ENCODE measurements at places on chromosomes 6 and 20. TPM values are rescaled to one million over a fixed set of nuclear protein-coding genes. Genes with fewer than 3 reads are reported as not detected.

DNA sequence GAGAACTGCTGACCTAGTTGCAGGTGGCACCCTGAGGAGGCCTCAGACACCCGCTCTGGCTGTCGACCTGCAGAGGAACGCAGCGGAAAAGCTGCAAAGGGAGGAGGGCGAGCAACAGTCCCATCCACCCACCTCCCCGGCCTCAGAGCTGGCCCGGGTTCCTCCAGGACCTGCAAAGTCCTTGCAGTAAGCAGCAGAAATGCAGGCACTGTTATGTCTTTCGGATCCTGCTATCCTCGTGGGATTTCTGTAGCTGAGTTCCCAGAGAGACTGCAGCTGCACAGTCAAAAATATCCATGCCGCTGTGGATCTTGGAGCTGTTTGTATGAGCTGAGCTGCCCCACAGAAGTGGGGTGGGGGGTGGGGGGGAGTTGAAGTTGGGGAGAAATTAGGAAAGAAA is 251.3 kb downstream of the ANKRD60 start:
- no peaks in the 10 kb centered on the region for H3K27me3 ChIP-seq
- H3K36me3 ChIP-seq: no peaks in the 10 kb centered on the region
- DNase-seq: no peak
- H3K4me1 ChIP-seq: peaks cover 4% of the 10 kb centered on the region
- H3K4me3 ChIP-seq: no peak overlapping the region

- no peak overlapping the region for H3K4me3 ChIP-seq
- H3K27me3 ChIP-seq: no peaks in the 10 kb centered on the region
- H3K27ac ChIP-seq: no peak overlapping the region
- H3K4me1 ChIP-seq: no peaks in the 10 kb centered on the region
These were observed 281.9 kb downstream of the PKHD1 start for GRCh38 chr6:51805517-51805916.

DNA sequence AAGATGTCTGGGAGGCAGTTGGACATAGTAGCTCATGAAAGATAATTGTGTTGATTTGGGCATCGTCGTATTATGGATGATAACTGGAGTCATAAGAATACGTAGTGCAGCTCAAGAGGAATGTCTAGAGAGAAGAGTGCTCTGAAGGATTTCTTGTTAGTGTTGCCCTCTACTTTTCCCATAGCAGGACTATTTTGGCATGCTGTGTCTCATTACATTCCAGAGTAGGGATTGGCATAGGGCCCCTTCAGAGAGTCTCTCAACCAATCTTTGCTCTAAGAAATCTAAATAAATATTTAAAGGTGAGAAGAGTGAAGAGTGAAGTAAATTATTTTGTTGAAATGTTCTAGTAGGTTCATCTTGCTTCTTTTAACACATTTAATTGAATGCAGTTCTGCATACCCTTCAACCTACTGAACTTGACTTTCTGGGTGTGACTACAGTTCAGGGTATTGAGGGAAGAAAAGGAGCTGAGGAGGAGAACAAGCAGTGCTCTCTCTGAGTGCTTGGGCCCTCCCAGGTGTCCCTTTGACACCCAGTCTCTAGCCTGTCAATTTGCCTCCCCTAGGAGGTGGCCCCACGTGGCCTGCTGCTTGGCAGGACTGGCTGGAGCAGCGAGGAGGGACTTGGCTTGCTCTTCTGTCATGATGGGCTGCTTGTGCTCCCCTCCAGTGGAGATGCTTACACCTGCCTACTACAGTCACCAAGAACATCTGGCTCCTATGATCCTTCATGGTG is 33.3 kb downstream of the SOBP start:
- no peaks in the 10 kb centered on the region for H3K4me1 ChIP-seq
- H3K27me3 ChIP-seq: no peaks in the 10 kb centered on the region
- DNase-seq: no peak
- no peak overlapping the region for H3K27ac ChIP-seq
- H3K36me3 ChIP-seq: no peaks in the 10 kb centered on the region

GRCh38 chr6:70282312-70282918 is 20.5 kb downstream of the COL9A1 start:
- no peaks in the 10 kb centered on the region for H3K36me3 ChIP-seq
- no peak overlapping the region for H3K27ac ChIP-seq
- DNase-seq: no peak
- H3K27me3 ChIP-seq: no peaks in the 10 kb centered on the region
- peak overlapping the region; percentile 5 for H3K4me3 ChIP-seq
- peaks cover 11% of the 10 kb centered on the region for H3K4me1 ChIP-seq

GRCh38 chr6:40997234-40997957 is 41.6 kb downstream of the UNC5CL start:
- no peaks in the 10 kb centered on the region for H3K36me3 ChIP-seq
- DNase-seq: peak; percentile 29
- peaks cover 13% of the 10 kb centered on the region for H3K4me1 ChIP-seq
- H3K27me3 ChIP-seq: no peaks in the 10 kb centered on the region
- no peak overlapping the region for H3K27ac ChIP-seq

DNA sequence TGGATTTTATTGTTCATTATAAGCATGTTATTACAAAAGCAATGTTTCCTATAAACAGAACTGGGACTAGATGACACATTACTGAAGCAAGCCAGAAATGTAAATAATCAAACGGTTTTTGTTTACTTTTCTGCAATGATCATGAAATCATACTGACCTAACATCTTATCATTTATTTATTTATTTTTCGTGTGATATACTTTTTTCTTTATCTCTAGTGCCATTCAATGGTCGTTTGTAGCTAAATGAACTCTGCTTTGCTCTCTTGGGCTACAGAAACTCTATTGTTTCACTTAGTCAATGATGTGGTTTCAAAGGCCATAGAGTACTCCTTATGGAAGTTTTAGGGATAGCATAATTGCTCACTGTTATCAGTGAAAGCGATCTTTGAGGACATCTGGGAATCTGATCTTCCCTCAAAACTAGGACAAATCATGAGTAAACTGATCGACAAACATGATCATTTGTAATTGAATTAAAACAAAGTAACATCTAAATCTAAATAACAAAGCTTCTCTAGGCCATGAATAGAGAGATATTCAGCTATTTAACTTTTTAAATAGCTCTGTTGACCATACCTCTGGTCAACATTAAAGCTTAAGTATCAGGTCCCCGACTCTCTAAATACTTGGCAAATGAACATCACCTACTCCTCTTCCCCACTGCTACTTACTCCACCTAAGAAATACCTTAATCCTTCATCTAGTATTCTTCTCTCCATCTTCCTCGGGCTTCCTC is 933.4 kb downstream of the TFAP2A start:
- no peak overlapping the region for H3K27ac ChIP-seq
- H3K4me3 ChIP-seq: no peak overlapping the region
- H3K4me1 ChIP-seq: no peaks in the 10 kb centered on the region
- no peaks in the 10 kb centered on the region for H3K36me3 ChIP-seq
- DNase-seq: no peak
- H3K27me3 ChIP-seq: no peaks in the 10 kb centered on the region

GRCh38 chr6:36642913-36643817 is 35.3 kb upstream of the CDKN1A start:
- H3K36me3 ChIP-seq: no peaks in the 10 kb centered on the region
- H3K27ac ChIP-seq: peak overlapping the region; percentile 57
- H3K27me3 ChIP-seq: no peaks in the 10 kb centered on the region
- H3K4me1 ChIP-seq: peaks cover 9% of the 10 kb centered on the region
- DNase-seq: peak; percentile 96

DNA sequence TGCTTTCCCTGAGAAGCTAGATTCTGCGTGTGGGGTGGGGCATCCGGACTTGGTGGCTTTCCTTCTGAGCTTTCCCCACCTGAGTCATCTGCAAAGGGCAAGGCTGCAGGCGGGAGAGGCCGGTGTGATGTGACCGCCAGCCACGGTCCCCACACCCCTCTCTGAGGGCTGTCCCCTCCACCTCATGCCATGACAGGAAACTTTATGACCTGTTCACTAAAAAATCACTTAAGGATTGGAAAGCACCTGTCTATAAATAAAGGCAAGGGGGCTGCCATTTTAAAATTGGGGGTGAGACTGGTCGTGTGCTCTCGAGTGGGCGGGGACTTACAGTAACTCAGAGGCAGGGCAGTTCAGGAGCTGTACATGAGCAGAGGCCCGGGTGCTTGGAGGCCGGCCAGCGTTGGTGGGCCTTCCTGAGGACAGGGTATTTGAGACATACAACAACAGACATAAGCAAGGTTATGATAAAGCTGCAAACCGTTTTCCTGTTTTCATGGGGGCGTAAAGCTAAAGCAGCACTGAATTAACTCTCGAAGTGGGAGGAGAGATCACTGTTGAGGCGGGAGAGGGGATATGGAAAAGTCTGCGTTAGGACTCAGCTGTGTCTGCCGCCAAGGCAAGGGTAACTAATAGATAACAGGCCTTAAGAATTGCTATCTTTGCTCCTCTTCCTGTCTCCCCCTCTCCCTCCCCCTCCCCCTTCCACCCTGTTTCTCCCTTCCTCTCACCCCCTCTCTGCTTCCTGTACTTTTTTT is 16.1 kb upstream of the SERPINB1 start:
- peaks cover 37% of the 10 kb centered on the region for H3K4me1 ChIP-seq
- H3K27me3 ChIP-seq: no peaks in the 10 kb centered on the region
- peak; percentile 63 for DNase-seq
- H3K27ac ChIP-seq: peak overlapping the region; percentile 68

GRCh38 chr6:21508753-21509152 is 84.8 kb upstream of the SOX4 start:
- H3K4me1 ChIP-seq: no peaks in the 10 kb centered on the region
- H3K27ac ChIP-seq: no peak overlapping the region
- H3K4me3 ChIP-seq: no peak overlapping the region
- H3K36me3 ChIP-seq: no peaks in the 10 kb centered on the region
- H3K27me3 ChIP-seq: no peaks in the 10 kb centered on the region

DNA sequence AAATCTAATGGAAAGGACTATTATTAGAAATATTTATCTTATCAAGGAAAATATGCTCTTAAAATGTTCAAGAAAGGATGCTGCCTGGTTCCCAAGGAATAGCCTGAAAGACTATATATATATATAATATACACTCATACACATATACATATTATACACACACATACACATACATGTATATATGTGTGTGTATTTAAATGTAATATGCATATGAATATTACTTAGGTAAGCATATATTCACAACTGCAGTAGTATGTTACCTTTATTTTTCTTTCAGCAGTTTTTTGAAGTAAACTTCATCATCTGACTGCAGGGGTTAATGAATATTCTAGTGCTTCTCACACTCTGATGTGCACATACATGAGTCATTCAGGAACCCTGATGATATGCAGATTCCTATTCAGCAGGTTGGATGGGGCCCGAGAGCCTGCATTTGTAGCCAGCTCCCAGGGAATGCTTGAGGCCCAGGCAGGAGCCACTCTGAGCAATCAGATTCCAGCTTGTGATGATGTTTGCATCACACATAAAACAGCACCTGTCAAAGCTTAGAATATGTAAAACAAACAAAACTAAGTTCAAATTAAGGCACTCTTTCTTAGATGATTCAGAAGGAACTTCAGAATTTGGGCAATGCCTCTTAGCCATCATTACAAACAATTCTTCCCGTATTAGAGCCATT is 16.1 kb downstream of the MYLK4 start:
- peak overlapping the region; percentile 71 for H3K27ac ChIP-seq
- no peak overlapping the region for H3K4me3 ChIP-seq
- DNase-seq: no peak
- H3K36me3 ChIP-seq: no peaks in the 10 kb centered on the region
- H3K4me1 ChIP-seq: peaks cover 34% of the 10 kb centered on the region
- H3K27me3 ChIP-seq: no peaks in the 10 kb centered on the region

DNA sequence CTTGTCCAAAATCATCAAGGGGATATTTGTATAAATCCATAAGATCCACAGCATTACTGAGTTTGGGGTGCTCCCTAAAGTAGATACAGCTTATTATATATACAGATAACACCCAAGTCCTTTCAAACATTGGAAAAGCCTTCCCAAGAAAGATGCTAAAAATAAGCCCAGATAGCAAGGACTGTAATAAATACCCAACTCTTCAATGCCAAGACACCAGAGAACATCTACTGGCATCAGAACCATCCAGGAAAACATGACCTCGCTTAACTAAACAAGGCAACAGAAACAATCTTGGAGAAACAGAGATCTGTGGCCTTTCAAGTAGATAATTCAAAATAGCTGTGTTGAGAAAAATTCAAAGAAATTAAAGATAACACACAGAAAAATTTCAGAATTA is 761.4 kb downstream of the GRIK2 start:
- H3K27me3 ChIP-seq: no peaks in the 10 kb centered on the region
- no peaks in the 10 kb centered on the region for H3K4me1 ChIP-seq
- no peak overlapping the region for H3K27ac ChIP-seq
- no peaks in the 10 kb centered on the region for H3K36me3 ChIP-seq
- no peak for DNase-seq
- H3K4me3 ChIP-seq: no peak overlapping the region

DNA sequence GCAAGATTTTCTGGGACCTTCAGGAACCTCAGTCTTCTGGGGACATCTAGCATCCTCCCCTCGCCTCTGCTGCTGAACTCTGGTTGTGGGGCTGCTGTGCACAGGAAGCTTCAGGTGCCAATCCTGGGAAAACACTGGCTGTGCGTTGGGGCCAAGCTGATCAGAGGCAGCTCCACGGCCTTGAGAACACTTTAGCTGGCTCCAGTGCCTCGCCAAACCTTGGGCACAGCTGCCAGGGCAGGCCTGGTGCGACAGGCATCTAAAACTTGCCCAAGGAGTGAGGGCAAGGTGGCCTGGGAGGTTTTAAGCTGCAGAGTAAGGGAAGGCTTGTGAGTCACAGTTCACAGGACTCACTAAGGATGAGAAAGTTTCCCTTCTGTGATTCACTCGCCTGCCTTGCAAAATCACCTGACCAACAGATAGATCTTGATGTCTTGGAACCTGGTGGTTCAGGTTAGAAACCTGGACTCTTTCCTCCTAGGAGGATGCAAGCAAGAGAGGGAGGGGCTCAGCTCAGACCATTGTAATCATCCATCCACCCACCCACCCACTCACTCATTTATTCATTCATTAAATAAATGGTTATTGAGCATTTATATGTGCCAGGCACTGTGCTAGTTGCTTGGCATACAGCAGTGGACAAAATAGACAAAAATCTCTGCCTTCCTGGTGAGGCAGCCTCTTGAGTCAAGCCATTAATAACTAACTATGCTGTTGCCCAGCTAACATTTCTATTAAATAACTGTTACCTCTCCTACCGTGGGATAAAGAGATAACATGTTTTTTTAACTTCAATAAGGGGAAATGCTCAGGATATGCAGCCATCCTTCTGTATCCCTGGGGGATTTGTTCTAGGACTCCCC is 2.5 kb upstream of the SPATS1 start:
- H3K4me1 ChIP-seq: peaks cover 14% of the 10 kb centered on the region
- H3K4me3 ChIP-seq: no peak overlapping the region
- DNase-seq: no peak
- no peak overlapping the region for H3K27ac ChIP-seq

DNA sequence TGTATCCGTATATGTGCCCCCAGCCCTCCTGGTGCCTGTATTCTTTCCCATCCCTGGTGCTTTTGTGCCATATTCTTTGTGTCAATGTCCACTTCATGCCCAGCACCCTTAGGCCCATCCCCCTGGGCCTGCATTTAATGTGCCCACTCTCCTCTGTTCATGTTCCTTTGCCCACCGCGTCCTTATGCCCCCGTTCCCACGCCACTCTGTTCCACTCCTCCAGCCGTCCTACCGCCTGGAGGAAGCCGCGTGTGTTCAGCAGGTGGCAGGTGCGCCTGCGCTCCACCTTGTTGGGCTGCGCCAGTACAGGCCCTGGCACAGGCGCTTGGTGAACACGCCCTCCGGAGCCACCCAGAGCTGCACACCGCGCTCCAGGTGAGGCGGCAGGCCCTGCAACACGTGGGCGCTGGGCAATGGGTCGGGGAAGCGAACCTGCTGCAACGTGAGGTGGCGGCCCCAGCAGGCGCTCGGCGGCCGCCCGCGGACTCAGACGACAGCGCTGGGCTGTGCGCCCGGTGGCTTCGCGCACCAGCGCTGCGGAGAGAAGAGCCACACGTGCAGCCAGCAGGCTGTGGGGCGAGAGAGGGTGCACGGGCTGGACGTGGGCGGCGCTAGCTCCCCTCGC is 4.0 kb upstream of the FOXS1 start:
- no peaks in the 10 kb centered on the region for H3K4me1 ChIP-seq
- no peak overlapping the region for H3K4me3 ChIP-seq
- no peak for DNase-seq
- no peak overlapping the region for H3K27ac ChIP-seq
- H3K36me3 ChIP-seq: no peaks in the 10 kb centered on the region

Gene ADGRB3
- total RNA-seq: 4.3 TPM

Gene SULF2
- total RNA-seq: 117 TPM

Measured in testis (tissue), 5 donors.